ENCODE measurements at places on chromosomes 5 and 9.

GRCh38 chr5:154332451-154332850 lies 113.3 kb upstream of the SAP30L start:
- no peak for DNase-seq

DNA sequence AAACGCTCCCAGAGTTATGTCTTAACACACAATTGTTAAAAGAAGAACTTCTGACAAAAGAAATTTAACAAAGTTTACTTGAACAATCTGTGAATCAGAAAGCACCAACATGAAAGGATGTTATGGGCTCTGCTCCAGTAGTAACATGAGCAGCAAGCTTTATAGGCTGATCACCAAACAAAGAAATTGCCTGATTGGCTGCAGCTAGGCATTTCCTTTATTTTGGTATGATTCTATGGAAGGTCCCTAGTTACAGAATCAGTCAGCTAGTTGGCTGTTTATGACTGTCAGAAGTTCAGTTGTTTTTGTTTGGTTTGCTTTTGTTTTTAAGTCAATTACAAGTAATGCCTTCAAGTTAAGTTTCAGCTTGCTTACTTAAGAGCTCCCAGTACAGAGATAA lies 102.4 kb upstream of the SMC2 start:
- DNase-seq: no peak

- no peak for DNase-seq
Observed at GRCh38 chr5:887947-888637, 4.5 kb downstream of the BRD9 start.

DNA sequence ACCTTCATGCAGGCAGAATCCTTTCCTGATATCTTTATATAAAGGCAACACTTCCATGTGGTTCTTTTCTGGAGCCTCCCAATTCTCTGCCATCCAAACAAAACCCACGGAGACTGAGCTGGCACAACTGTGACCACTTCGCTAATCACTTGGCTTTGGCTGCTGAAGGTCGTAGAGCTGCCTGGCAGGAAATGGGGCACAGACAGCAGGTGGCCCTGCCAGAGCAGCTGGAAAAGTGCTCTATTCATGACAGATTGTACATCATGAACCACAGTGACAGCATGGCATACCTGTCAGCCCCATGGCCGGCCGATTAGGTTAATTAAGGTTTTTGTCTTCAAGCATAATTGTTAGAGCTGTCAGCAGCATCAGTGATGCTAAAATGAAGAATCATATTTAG lies 141.9 kb upstream of the ANKRD55 start:
- no peak for DNase-seq

DNA sequence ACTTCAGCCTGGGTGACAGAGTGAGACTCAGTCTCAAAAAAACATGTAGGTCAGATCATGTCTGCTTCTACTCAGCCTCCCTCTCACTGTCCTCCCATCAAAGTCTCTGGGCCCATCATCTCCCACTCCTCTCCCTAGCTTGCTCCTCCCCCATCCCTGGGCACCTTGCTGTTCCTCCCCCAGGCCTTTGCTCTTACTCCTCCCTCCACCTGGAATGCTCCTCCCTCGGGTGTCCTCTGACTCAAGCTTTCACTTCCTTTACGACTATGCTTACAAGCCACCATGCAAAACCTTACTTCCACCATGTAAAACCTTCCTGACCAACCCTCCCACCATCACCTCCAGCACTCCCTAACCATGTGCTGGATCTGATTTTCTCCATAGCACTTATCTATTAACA lies 51.5 kb downstream of the MTMR12 start:
- DNase-seq: no peak

DNA sequence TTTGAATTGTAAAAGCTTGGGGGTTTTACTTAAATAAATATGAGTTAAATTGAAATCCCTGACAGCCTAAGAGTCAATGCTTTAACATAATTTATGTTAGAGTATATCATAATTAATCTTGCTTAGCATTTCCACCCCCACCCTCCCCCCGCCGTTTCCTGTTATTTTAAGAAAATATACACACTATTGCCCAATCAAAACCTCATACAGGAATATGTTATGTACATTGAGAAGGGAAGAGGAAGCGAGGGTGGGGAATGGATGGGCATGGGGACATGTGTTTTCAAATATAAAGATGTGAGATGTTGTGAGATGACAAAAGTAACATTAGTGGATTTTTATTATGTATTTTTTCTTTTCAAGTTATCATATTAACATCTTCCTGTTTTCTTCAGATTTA lies 561.1 kb upstream of the MEF2C start:
- DNase-seq: no peak

GRCh38 chr5:10467281-10468198 lies 25.9 kb downstream of the ROPN1L start:
- DNase-seq: no peak

DNA sequence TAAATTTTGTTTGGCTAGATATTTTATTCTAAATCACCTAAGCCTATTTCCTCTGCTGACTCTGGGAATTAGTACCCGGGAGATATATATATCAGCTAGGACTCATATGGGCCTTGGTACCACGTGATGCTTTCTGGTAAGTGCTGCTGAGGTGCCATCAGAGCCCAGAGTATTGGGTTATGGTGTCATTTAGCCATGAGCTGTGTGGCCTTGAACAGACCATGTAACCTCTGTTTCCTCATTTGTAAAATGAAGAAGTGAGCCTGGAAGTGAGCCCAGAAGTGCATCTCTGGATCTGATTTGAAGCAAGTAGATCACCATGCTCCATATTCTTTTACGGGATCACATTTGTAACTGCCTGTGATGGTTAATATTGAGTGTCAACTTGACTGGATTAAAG lies 126.1 kb downstream of the GPBP1 start:
- no peak for DNase-seq

DNA sequence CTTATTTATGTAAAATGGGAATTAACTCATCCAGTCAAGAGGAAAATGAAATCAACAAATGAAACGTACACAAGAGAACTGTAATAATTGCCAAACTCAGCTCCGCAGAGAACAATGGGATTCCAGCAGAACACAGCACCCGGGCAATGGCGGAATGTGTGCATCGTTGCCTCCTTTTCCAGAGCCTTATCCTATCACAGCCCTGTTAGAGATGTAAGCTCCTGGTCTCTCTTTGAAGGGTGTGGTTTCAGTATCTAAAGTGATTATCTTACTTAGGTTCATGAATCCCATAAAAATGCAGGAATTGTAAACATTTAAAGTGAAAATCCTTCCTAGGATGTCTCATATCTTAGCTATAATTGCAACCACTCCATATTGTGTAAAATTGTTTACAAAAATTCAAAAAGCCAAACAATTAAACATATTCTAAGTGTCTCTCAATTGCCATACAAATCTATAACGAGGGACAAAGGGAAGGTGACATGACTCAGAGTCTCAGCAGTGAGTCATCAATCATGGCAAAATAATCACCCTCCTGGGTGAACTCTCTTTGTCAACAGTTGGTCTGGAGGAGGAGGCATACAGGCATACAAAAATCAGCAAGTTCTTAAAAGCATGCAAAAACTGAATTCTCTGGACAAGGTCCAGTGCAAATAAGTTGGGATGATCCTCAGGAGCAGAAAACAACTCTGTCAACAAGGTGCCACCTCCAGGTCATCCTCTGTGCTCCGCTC lies 22.6 kb downstream of the SEMA5A start:
- DNase-seq: no peak

GRCh38 chr5:178434016-178434761 lies 156.0 kb downstream of the COL23A1 start:
- DNase-seq: no peak

DNA sequence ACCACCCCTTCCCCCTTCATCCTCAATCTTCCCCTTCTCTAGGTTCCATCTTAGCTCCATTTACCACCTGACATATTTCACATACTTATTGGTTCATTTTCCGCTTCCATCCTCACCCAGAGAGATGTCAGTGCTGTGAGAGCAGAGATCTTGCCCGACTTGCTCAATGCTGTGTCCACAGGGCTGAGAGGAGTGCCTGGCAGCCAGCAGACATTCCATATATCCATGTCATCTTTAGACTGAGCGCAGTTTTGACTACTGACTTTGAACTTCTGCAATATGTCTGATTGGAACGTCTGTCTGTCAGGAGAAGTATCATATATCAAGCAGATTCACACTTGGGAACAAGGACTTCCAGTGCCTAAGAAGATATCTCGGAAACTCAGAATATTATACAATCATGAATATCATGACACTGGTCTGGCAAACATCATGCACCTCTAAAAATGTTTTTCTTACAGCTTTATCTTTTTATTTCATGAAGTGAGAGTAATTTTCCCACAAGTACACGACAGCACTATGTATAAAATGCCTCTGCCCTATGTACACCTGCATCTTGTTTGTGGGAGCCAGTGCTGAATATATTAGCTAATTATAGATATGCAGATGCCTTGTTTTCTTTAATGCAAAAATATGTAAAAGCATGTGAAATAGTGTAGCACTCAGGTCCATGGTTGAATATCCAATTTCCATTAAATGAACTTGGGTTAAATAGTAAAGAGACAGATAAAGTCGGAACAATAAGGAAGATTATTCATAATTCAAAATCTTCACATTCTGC lies 454.0 kb upstream of the DAP start:
- DNase-seq: peak; percentile 68

- no peak for DNase-seq
Observed at GRCh38 chr9:114238891-114239875, 83.7 kb upstream of the ORM1 start.

DNA sequence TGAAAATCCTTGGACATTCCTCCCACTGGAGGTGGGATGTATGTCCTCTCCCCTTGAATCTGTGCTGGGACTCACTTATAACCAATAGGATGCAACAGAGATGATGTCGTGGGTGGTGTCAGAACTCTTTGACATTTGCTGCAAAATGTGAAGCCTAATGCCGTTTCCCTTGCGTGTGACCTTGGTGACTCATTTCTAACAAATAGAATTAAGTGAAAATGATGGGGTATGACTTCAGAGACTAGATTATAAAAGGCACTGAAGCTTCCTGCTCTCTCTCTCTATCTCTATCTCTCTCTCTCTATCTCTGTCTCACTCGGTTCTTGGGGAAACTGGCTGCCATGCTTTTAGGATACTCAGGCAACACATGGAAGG lies 126.1 kb upstream of the STC2 start:
- DNase-seq: no peak

- DNase-seq: no peak
Observed at GRCh38 chr9:28999057-28999456, 1425.8 kb upstream of the C9orf72 start.

DNA sequence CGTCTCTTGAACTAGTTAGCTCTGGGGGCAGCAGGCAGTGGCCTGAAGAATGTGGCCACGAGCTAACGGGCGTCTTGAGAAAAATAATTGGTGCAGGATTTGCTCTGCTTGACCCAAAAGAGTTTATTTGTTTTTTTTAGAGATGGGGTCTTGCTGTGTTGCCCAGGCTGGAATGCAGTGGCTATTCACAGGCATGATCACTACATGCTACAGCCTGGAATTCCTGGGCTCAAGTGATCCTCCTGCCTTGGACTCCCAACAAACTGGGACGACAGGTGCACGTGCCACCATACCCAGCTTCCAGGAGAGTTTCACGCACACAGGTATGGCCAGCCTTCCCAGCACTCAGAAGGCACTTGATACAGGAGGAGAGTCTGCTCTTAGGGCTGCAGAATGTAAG lies 203.8 kb downstream of the MLLT3 start:
- no peak for DNase-seq

DNA sequence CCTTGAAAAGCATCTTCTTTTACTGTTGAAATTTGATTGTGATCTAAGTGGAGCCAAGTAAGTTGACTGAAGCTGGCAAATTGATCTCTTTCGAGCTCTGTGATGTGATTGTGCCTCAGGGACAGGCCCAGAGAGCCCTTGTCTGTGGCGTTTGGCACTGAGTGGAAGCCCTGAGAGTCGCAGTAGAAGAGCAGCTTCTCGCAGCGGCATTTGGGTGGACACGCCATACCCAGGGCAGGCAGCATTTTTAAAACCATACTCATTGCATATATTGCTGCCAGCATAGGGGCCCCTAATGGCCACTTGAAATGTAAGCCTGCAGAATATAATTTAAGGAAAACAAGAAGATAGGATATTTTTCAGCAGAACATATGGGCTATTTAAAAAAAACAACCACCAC lies 894 bp downstream of the LRRTM2 start:
- no peak for DNase-seq

DNA sequence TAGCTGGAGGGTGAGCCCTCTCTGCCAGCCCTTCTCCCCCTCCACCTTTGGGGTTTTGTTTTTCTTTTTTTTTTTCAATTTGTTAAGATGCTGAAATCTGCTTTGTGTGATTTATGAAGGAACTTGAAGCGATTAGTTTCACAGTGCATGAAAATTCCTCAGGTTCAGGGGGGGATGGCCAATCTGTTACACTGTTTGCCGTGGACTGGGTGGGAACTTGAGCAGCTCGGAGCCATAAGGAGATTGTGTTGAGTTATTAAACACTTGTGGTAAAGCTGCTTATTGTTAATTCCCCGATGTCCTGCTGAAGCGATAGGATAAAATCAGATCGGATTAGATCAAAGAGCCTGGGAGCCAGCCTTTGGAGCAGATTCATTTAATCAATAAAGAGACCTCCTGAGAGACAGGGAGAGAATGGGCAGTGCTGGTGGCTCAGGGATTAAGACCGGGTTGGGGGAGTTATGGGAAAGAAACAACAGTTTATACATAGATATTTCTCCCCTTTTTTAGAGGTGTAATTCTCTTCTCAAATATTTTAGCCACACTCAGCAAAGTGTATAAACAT lies 105.8 kb upstream of the SPATA31D4 start:
- no peak for DNase-seq

DNA sequence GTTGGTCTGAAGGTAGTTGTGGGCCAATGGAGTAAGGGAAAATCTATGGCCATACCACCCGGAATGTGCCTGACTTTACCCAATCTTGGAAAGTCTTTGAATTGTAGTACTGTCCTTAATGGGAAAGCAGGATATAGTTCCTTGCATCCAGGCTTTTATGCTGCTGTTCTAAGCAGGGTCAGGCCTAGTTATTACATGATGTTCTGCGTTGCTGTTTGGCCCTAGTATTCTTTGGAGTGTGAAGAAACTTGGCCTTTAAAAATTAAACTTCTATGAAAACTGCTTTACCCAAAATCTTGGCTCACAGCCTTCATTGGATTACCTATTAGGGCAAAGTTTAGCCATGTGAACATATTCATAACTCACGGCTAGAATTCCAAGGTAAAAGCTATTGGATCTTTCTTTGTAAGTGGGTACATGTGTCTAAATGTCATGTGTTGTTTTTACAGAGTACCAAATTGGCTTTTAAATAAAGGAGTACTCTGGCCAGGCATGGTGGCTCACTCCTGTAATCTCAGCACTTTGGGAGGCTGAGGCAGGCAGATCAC lies 211.1 kb downstream of the DTWD2 start:
- no peak for DNase-seq

DNA sequence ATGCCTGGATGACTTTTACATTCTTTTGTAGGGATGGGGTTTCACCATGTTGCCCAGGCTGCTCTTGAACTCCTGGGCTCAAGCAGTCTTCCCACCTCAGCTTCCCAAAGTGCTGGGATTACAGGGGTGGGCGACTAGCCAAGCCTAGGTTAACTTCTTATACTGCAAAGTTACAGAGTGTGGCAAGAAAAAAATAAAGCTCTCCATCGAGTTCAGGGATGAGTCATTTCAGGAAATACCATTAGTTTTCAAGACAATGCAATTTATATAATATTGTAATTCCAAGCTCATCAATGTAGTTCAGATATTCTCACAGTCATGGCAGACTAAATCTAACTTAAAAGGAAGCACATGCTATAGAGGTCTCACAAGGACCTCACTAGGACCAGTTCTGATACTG lies 11.5 kb upstream of the ABO start:
- DNase-seq: no peak

GRCh38 chr5:125870256-125870655 lies 553.0 kb upstream of the GRAMD2B start:
- no peak for DNase-seq

Measured in NCI-H526 (cell line).